ENCODE measurements at places on chromosomes 12 and 14.

GRCh38 chr12:47980779-47981495 lies 17.5 kb downstream of the TMEM106C start:
- DNase-seq: no peak

- DNase-seq: no peak
These were observed 157.6 kb upstream of the LRFN5 start for GRCh38 chr14:41449066-41449465.

- no peak for DNase-seq
These were observed 1.0 kb downstream of the BORCS5 start for GRCh38 chr12:12357719-12358461.

GRCh38 chr12:68572661-68573060 lies 38.0 kb upstream of the RAP1B start:
- DNase-seq: no peak

DNA sequence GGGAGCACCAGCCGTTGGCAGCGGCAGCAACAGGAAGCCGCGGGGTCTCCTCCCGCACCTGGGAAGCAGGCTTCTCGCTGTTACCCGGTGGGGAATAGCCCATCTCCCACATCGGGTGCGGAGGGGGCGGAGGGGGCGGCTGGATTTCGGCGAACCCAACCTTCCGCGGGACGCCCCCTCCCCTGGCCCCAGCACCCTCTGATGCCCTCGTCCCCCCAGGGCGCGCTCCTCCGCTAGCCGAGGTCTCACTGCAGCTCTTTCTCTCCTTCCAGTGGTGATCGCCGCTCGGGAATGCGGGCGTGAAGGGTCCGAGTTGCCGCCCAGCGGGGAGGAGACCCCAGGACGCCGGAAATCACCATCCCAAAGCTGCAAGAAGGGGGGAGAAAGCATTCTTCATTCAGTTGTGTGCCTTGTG lies 303 bp downstream of the SAMD4A start:
- no peak for DNase-seq

GRCh38 chr12:41234692-41235091 lies 46.6 kb downstream of the PDZRN4 start:
- DNase-seq: no peak

- no peak for DNase-seq
These were observed 57.4 kb downstream of the FBXO33 start for GRCh38 chr14:39374851-39375250.

- no peak for DNase-seq
These were observed 16.8 kb downstream of the ATP5MC2 start for GRCh38 chr12:53659011-53659551.

GRCh38 chr14:24115422-24116127 lies 826 bp upstream of the NRL start:
- no peak for DNase-seq

GRCh38 chr12:71552728-71553501 lies 110.7 kb downstream of the ZFC3H1 start:
- DNase-seq: no peak

GRCh38 chr12:102484017-102484416 lies 3.7 kb upstream of the IGF1 start:
- no peak for DNase-seq

DNA sequence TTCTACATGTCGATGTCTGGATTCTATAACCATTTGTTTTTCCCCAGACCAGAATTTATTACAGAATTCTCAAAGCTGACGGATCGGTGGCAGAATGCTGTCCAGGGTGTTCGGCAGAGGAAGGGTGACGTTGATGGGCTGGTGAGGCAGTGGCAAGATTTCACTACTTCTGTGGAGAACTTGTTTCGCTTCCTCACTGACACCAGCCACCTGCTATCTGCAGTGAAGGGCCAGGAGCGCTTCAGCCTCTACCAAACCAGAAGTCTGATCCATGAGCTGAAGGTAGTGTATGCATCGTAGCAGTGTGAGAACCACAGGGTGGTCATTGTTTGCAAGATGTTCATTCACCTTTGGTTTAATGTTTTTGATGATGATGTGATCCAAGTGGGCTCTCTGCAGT lies 124.0 kb downstream of the ESR2 start:
- DNase-seq: no peak

- DNase-seq: peak; percentile 87
These were observed 156.3 kb downstream of the TMX1 start for GRCh38 chr14:51396222-51396815.

DNA sequence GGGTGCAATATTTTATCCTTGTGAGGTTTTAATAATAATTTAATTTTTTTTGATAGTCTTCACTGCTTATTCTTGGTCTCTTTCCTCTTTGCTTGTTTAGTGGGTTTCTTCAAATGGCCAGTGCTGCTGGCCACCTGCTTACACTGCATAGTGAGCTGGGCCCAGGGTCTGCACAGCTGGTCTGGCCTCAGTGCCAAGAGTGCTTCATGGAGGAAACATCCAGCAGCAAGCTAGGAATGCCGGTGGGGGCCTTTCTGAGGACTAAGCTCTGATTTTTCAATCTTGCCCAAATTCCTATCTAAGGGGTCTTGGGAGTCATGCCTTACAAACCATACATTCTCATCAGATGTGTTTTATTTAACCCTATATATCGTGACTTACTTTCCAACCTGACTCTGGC lies 13.3 kb upstream of the BDKRB2 start:
- DNase-seq: no peak

GRCh38 chr12:47277972-47278448 lies 198.3 kb upstream of the AMIGO2 start:
- DNase-seq: peak; percentile 95

- DNase-seq: no peak
These were observed 20.5 kb downstream of the UBC start for GRCh38 chr12:124893792-124894516.

DNA sequence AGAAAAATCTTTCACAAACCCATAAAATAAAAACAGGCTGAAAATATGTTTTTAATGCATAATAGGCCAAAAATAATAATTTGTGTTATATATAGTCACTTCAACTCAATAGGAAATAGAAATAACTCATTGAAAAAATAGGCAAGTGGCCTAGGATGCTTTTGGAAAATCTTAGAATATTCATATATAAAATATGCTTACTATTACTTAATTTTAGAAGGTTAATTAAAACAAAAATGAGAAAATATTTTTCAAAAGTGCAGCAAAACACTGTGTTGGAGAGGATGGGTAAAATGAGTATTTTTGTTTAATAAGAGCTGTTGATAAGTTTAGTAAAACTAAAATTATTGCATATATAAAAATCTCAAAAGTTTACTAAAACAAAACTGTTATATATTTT lies 308.0 kb upstream of the ATXN7L3B start:
- no peak for DNase-seq

DNA sequence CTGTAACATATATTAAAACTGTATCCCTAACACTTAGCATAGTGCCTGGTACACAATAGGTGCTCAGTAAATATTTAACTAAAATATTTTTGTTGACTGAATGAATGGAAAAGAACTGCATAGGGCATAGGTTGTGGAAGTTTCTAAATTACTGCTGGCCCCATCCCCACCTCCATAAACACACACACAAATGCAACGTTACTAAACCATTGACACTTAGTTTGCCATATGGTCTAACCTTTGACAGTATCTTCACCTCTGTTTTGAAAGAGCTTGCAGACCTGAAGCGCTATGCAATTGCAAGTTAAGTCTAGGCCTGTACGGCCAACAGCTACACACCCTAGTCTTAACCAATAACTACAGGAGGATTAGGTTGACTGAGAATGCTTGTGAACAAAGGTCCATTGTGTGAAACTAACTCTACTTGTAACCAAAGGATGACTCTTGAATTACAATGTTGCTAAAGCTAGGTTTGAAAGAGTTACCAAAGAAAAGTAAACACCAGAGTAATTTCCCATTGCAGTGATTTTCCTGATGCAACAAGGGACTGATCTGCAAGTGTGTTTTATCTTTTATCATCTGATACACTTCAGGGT lies 924 bp upstream of the MANSC1 start:
- DNase-seq: no peak

DNA sequence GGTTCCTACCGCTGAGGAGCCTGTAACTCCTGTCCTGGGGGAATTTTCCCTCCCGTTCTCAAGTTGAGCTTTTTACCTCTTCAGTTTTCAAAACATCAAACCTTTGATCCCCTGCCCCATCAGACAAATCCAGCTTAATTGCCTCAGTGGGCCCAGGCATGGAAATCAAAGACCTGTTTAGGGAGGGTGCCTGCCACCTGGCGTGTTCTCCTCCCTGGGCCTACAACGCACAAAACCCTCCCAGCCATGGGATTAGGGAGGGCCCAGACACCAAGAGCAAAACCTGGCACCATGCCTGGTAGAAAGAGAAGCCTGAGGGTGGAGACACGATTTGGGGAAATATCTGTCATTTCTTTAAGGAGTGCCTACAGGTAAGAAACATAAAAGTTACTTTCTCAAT lies 672.9 kb downstream of the BCL11B start:
- no peak for DNase-seq

DNA sequence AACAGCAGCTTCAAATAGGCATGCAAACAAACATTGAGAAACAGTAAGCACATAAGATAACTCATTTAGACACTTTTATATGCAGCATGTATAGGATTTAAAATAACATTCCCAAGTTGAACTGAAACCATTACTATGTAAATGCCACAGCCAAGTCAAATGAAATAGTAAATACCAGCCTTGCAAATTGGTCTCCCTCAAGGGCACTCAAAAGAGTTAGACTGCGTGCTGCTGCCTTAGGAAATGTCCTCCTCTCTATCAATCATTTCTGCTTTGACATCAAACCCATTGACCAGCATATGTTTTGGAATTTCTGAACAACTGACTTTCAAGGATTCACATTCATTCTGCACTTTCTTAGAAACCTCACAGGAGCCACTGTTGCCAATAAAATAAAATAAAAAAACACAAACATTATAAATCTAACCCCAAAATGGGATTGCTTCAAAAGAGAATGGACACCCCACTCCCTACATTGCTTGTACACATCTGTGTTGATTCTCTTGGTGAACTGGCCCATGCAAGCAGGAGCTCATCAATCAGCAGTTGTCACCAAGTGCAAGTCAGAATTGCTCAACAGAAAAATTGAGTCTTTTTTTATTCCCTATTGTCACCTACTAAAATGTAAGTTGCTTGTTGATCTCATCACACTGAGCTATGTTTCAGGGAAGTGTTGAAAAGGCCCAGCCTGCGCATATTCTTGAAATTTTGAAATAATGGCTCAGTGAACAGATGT lies 256.2 kb downstream of the DAD1 start:
- no peak for DNase-seq

DNA sequence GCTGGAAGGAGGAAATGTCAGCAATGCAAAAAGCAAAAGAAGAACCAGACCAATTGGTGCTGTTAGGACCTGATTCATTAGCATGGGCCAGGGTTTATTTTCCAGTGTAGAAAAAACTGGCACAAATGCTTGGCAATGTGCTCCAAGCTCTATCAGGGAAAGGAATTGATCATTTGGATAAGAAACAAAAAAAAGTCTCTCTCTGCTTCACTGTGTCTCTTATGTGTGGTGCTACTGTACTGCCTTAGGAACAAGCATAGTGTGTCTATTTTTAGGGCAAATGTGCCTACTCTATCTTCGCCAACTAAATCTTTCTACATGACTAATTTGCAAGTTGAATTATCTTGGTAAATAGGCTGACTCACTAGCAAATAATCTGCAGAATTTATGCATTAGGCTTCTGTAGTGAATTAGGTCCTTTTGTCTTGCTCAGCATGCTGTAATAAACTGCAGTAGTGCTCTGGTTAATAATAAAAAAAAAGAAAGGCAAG lies 236.7 kb downstream of the MDGA2 start:
- peak; percentile 67 for DNase-seq

- DNase-seq: no peak
These were observed 147.6 kb downstream of the FOXN3 start for GRCh38 chr14:89269404-89269803.

DNA sequence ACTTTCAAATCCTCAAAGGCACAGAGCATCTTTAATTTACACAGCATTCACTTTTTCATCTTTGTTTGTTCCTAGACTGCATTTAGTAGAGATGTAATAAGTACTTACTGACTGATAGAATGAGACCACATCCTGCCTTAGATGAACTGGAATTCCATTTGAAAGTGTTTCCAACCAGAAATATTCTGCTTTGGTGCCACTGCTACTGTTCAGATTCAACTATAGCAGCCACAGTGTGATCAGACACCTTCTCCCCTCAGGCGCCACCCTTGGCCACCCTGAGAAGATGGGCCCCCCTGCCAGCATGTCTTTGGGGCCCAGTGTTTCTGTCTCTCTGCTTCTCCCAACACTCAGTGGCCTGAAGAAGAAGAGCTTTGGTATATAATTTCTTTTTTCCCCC lies 449.1 kb downstream of the RAD51B start:
- no peak for DNase-seq

- DNase-seq: no peak
These were observed 5.6 kb downstream of the SYNE3 start for GRCh38 chr14:95510804-95511203.

GRCh38 chr12:48814262-48815125 lies 3.8 kb upstream of the CACNB3 start:
- DNase-seq: peak; percentile 27

DNA sequence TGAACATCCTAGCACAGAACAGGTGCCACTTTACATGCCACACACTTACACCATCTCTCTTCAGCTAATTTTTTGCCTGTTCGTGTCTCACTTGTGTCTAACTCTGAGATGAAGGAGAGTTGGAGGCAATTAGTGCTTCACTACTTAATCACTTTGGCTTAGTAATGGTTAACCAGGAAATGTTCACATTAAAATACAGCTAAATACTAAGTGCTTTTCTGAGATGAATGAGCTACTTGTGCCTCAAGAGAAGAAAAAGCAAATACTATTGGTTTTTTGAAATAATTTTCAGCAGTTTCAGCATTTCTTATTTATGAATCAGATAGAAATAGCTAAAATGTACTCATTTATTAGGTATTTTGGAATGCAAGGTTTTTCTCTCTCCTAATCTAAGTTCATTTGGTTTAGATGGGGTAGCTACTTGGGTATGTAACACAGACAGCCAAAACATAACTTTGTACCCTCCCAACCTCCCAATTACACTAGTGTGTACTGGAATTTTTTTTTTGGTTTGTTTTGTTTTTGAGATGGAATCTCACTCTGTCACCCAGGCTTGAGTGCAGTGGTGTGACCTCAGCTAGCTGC lies 1474.1 kb upstream of the SEL1L start:
- no peak for DNase-seq

All from RCC 7860 (cell line).